Jurkat, Clone E6-1 (cell line): ENCODE measurements at places on chromosomes 11 and 22.

GRCh38 chr11:36620246-36620645 lies 22.2 kb upstream of the RAG2 start:
- no peak for DNase-seq

- DNase-seq, result no peak
These were observed 43.7 kb upstream of the TOP3B start for GRCh38 chr22:22026157-22026831.

DNA sequence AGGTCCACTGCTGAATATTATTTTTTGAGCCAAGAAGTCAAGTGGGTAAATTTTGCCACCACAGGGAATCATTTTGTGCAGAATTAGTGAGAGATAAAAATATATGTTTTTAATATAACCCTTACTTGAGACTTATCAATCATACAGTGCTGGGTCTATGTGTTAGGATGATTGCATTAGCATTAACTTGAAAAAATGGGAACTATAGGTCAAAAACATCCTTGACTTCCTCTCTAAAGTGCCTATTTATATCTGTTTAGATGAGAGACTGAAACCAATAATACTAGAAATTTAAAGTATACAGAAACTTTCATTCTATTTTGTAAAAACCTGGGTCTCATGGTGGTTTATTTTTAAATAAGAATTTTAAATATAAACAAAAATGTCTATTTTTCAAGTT lies 65.1 kb upstream of the CARD18 start:
- DNase-seq, result no peak

GRCh38 chr22:35133702-35134380 lies 67.9 kb downstream of the ISX start:
- no peak for DNase-seq

DNA sequence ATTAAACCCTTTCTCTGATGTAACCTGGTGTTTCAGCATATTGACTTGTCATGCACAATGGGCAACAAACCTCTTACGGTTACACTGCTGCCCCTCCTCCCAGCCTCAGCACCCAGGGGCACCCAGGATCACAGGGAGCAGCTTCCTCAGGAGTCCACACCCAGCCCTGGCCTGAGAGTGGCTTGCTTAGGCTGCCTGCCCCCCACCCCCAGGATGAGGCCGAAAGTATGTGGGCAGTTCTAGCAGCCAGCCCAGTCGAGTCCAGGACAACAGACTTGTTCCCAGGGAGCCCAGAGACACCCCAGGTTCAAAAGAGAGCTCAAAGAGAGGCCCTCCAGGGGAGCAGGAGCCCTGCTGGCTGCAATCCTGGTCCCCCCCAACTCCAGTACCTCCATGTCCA lies 108.1 kb upstream of the THY1 start:
- no peak for DNase-seq

GRCh38 chr22:44191036-44191454 lies 10.3 kb downstream of the PARVG start:
- no peak for DNase-seq

DNA sequence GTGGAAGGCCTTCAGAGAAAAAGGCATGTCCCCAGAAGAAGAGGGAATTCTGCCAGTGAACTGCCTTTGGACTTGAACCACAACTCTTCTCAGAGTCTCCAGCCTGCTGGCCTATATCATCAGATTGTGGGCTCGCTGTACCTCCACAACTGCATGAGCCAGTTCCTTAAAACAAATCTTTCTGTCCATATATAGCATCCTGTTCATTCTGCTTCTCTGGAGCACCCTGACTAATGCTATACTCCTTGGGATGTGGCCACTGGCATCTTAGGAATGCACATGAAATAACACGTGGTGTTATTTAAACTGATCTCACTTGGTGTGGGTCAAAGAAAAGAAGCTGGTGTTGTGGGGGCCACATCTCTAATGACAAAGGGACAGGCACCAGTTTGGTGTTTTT lies 58.3 kb upstream of the VSTM5 start:
- no peak for DNase-seq

DNA sequence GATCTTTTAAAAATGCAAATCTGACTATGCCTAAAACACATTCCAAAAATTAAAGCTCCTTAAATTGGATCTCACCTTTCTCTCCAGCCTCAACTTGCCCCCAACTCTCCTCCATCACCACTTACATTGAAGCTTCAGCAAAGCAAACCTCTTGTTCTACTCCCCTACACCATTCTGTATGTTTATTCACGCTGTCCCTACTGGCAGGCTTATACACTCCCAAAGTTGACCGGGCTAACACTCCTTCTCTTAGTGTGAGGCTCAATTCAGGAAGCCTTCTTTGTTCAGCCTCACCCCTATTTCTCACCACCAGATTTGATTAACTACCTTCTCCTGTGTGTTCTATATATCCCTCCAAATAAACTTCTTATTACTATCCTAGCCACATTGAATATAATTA lies 1.8 kb upstream of the GDPD4 start:
- no peak for DNase-seq

DNA sequence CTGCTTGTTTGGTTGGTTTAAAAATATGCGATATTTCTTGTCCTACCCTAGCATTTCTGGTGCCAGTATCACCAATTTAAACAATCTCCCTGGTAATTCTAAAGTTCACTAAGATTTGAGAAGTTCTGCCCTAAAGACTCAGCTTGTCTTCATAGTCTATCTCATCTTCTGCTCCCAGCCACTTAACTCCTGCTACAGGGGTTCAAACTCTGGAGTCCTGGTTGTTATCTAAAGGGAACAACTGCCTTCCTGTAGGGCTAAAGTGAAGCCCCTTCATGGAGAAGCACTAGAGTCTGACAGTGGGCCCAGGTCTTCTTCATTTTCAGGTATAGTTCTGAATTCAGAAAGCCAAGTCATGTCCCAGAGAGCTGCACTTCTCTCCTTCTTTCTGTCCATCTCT lies 73.2 kb downstream of the CTNND1 start:
- DNase-seq, result no peak

- peak; percentile 89 for DNase-seq
These were observed 38.4 kb downstream of the CD44 start for GRCh38 chr11:35177370-35177769.

- DNase-seq, result peak; percentile 64
These were observed 40.4 kb upstream of the AMPD3 start for GRCh38 chr11:10414659-10415058.

- DNase-seq, result no peak
These were observed 84.2 kb downstream of the FBXO7 start for GRCh38 chr22:32558681-32559355.

- DNase-seq, result no peak
These were observed 1786.5 kb upstream of the RAG2 start for GRCh38 chr11:38384568-38384967.

DNA sequence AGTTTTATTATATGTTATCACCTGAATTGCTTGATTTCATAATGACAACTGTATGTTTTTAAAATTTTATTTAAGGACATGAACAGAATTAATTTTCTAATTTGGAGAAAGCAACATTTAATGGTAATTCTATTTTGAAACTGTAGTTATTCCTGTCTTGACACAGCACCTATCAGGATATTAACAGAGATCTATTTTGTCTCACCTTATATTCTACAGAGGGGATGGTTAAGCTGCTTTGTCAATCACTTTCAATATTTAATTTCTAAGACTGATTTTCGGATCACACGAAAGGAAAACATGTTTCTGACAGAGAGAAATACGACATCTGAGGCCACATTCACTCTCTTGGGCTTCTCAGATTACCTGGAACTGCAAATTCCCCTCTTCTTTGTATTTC lies at the start of gene OR5D16:
TSS of gene OR5D16 (plus strand) at position 301 of the 400 bp plus-strand sequence. CDS start at position 301, 0 bp downstream.
- DNase-seq, result no peak

- peak; percentile 42 for DNase-seq
These were observed 147.2 kb downstream of the TRPC6 start for GRCh38 chr11:101436511-101437142.

DNA sequence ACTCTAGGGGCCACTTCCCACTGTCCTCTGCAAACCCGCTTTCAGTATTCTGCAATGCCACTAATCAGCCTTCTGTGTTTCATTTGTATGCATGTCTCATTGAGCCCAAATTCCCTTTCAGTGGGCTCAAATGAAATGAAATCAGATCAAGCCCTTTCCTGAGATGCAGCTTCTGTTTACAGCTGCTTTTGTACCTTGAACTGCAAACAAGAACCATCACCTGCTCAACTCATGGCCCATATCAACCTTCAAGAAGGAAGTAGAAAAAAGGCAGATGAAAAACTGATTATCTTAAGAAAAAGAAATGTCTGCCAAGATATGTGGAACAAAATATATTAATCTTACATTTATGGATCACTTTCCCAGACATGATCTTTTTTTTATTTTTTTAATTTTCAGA lies 141.1 kb upstream of the ARHGAP42 start:
- DNase-seq, result no peak

DNA sequence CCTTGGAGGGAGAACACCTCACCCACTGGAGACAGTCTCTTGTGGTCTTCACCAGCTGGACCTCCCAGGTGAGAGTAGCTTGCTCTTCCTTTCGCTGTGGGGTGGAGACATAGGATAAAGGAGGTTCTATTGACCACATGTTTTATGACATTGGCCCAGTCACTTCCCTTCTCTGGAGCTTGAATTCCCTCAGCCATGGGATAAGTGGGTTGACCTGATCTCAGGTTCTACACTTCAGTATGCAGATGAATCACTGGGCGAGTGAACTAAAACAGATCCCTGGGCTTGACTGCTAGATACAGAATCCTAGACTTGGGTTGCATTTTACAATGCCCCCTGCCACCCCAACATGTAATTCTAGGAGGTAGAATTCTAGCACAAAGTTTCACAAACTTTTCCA lies 54.8 kb upstream of the PRSS23 start:
- no peak for DNase-seq
